RWPE1 (cell line): ENCODE measurements at places on chromosomes 1 and 21.

- no peak for DNase-seq
Observed at GRCh38 chr1:179298952-179299351, 5.4 kb downstream of the SOAT1 start.

DNA sequence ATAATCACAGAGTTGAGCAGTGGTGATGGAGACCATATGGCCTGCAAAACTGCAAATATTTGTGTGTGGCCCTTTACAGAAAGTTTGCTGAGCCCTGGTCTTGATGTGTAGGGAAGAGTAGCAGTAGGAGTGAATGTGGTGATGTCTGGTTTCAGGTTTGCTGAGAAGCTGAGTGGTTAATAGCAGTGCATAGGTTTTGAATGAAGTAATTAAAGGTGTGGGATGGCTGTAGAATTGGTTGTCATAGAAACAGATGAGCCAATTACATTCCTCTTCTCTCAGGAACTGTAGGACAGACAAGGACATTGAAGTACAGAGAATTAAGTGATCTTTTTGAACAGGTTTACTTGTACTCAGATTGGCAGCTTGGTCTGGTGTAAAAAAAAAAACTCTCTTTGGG lies 37.4 kb downstream of the PRDM2 start:
- no peak for DNase-seq

GRCh38 chr1:21823980-21824702 lies 12.1 kb downstream of the LDLRAD2 start:
- no peak for DNase-seq

GRCh38 chr21:44583089-44583799 lies 2.8 kb upstream of the KRTAP10-5 start:
- DNase-seq: no peak

DNA sequence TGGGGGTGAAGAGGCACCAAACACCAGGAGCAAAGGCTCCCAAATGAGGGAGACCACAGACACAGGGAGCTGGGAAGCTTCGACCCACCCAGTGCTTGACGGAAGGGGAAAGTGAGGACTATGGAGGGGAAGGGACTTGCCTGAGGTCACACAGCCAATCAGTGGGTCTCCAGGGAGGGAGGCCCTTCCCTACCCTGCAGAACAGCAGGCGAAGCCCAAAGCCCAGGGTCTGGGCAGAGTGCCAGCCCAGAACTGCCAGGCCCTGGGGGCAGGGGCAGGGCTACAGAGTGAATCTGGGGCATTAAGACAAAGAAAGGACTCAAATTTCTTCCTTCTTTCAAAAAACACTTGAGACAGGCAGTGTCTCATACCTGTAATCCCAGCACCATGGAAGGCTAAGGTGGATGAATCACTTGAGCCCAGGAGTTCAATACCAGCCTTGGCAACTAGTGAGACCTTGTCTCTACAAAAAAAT lies 45.5 kb upstream of the ECE1 start:
- DNase-seq: peak; percentile 45

- no peak for DNase-seq
Observed at GRCh38 chr1:200556002-200556401, 64.5 kb downstream of the KIF14 start.

GRCh38 chr1:25744636-25745425 lies 55.2 kb upstream of the SELENON start:
- no peak for DNase-seq

GRCh38 chr1:231240883-231241735 lies at the start of gene GNPAT:
Gene GNPAT, plus strand, starts transcription at chr1:231241212. Its CDS starts 167 bp downstream, at chr1:231241379.
- peak; percentile 97 for DNase-seq

- no peak for DNase-seq
Observed at GRCh38 chr1:231553320-231553719, 24.9 kb downstream of the TSNAX start.

- no peak for DNase-seq
Observed at GRCh38 chr21:43025636-43026180, 49.9 kb downstream of the CBS start.

DNA sequence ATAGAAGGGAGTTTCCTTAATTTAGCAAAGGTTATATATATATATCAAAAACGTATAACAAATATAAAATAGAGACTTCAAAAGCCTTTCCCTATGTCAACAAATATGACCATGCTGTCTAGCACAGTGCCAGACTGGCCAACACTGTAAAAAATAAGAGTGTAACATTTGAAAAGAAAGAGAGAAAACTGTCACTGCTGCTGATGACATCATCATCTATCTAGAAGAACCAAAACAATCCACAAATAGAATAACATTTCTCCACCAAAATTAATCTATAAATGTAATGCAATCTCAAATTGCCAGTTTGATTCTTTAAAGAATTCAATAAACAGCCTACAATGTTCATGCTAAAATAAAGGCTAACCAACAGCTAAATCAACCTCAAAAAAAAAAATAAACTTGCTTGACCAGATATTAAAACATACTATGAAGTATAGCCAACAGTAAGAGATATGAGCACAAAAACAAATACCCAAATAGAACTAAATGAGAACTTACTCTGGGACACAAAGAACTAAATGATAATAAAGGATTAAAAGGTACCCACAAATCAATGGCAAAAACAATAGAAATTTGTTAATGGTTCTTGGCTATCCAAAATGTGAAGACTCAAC lies 50.2 kb downstream of the ENAH start:
- DNase-seq: no peak

DNA sequence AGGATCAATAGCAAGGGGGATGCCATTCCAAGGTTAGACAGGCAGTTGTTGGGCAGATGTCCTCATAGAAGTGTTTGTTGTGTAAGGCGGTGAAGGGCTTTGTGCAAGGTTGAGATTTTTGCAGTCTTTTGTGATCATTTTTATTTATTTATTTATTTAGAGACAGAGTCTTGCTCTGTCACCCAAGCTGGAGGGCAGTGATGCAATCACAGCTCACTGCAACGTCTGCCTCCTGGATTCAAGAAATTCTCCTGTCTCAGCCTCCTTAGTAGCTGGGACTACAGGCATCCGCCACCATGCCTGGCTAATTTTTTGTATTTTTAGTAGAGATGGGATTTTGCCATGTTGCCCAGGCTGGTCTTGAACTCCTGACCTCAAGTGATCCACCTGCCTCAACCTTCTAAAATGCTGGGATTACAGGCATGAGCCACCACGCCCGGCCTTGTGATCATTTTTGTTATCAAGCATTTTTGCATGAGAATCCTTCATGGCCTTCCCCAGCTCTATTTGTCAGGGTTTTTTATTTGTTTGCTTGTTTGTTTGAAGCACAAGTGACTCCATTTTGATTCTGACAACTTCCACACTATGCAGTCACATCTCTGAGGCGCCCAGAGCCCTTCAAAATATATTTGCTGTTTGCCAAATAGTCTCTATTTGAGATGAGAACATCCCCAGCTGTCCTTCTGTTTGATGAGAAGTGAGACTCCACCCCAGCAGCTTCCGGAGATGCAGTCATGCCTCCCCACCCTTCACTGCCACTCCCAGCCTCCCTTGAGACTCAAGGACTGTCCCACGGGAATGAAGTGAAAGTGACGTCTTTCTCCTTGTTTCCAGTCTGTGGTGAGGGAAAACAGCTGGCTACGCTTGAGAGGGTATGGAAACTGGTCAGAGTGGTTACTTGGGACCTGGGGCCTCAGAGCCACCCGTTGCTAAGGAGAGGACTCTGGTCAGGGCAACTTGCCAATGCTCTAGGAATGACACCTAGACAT lies 38.0 kb downstream of the TMEM50B start:
- DNase-seq: peak; percentile 73

- DNase-seq: no peak
Observed at GRCh38 chr21:28615276-28615675, 377.4 kb downstream of the LTN1 start.

- no peak for DNase-seq
Observed at GRCh38 chr1:65011983-65012382, 45.6 kb upstream of the JAK1 start.

GRCh38 chr21:25963181-25963580 lies 207.4 kb downstream of the APP start:
- DNase-seq: peak; percentile 75

DNA sequence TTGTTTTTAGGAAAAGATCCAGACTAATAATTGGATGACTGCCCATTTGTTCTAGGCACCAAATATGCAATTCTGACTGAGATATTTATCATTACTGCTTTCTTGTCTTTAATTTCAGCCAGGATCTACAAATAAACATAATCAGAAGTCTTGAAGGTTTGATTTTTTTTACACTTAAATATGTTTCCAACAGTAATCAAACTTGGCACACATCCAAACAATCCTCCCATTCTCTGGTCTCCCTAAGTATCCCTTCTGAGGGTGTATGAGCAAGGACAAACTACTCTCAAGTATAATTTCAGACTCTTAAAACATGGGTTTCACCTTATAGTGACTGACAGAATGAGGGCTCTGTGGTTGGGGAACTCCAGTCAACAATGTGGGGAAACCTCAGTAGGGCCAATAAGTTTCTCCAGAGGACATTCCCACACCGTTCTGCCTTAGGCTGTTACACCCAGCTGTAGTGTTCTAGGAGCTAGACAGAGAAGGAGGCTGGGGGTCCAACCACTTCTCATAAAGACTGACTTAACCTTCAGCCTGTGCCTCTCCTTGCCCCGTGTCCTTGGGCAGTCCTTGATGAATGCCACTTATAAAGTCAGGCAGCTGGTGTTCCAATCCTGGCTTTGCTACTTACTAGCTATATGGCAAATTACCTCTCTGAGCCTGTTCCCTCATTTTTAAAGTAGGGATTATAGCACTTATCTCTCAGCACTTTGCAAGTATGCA lies 1.5 kb upstream of the PALMD start:
- no peak for DNase-seq

DNA sequence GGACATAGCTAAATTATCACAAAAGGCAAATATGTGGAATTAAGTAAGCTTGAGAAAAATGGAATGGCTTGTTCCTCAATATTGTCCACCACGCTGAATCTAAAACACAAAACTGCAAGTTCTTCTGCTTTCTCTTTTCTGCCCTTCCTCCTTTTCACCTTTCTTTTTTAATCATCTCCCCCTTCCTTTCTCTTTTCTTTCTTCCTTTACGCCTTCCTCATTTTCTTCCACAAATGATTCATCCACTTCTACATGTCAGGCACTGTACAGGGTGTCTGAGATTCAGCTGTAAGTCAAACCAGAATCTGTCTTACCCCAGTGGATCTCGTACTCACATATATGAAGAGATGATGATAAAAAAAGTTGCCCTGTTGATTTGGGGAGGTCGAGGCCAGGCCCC lies 1182.5 kb downstream of the MRPL39 start:
- no peak for DNase-seq

GRCh38 chr21:33479679-33480480 lies at the start of gene TMEM50B:
Gene TMEM50B, minus strand, starts transcription at chr21:33479974. Its CDS starts 11,089 bp downstream, at chr21:33468885.
- peak; percentile 97 for DNase-seq

DNA sequence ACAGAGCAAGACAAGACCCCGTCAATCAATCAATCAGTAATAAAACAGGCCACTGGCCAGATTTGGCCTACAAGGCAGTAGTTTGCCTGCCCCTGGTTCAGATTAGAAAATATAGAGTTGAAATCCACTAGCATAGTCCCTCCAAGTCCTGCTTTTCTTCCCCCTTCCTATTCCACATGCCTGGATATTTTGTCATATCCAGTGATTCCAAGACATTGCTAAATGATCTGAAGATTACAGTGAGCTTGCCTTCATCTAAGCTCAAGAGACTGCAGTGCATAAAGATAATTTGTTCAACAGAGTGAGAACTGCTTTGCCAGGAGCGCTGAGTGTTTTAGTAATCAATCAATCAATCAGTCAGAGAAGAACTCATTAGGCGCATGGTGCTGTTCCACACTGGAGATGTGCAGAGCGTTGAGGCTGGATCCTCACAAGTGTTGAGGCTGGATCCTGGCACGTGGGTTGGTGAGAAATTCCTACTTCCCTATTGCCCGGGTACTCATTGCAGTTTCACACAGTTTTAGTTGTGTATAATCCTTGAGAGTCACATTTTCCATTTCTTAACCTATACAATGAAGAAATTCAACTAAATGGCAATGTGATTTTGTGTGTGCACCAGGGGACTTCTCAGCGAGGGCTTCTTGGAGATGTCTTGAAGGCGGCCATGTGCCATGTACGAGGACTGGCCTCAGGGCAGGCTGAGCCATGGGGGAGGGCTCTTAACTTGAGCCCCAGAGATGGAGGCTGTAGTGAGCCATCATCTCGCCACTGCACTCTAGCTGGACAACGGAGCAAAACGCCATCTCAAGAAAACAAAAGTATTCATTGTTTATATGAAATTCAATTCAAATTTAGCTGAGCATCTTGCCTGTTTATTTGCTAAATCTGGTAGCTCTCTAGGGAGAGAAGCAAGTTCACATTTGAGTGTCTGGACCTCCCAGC lies 76.3 kb downstream of the TOMM20 start:
- no peak for DNase-seq

DNA sequence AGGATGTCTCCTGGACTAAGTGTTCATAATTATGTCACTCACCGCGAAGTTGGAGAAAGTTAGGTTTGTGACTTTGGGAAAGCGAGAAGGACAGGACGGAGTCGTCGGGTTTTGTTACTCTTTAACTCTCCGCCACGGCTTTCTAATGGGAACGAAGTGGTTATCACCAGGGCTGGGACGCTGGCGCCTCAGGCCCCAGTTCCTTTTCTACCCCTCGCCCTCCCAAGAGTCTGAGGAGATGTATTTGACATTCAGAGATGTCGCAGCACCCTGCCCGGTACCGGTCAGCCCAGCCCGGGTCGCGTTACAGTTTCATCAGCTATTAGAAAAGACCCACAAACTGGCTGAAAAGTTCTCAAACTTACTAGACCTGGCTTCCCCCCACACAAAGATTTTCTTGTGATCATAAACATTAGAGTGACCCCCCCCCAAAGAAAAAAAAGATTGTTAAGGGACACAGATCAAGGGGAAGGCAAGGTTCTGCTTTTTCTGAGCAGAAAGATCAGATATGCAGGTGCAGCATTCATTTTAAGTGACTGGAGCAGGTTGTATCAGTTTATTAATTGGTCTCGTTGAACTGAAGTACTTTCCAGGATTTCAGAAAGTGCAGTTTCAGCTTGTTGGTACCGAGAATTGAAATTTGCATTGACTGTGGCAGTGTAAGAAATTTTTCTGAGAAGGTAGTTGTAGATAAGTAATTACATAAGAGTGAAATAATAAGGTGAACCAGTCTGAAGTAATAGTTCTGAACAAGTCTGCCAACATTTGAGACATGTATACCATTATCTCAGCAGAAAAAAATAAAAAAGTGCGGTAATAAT lies 859 bp upstream of the ZBTB18 start:
- no peak for DNase-seq

DNA sequence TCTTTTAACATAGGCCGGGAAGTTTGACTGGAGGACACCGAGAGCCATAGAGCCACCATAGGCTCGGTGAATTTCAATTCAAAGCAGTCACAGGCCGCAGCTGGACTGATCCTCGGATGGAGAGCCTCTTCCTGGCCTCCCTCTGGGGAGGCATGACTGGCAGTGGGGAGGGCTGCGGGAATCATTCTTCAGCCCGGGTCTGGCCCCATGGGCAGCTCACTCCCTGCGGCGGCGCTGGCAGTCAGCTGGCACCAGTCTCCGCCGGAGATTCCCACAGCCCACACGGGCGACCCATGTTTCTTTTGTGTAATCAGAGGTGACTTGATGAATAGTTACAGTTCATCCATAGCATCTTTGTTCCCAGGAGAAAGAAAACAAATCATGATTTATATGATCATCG lies 10.6 kb downstream of the ESPN start:
- DNase-seq: no peak
